ENCODE measurements at places on chromosomes 1 and 21.
A peak's percentile ranks its signal among the peaks of the same experiment; 100 is the strongest.

GRCh38 chr1:219171192-219171935 is 2.3 kb upstream of the LYPLAL1 start:
- DNase-seq: no peak

DNA sequence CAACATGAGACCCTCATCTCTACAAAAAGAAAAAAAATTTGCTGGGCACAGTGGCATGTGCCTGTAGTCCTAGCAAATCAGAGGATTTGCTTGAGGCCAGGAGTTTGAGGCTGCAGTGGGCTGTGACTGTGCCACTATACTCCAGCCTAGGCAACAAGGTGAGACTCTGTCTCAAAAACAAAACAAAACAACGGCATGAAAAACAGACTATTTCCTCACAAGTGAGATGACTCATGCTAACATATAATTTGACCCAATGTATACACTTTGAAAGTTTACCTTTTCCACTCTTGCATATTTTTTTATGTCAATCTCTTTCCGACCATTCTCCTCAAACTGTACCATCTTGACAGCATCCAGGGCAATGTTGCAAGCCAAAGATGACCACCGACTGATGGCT is 17.5 kb downstream of the CCT3 start:
- no peak for DNase-seq

DNA sequence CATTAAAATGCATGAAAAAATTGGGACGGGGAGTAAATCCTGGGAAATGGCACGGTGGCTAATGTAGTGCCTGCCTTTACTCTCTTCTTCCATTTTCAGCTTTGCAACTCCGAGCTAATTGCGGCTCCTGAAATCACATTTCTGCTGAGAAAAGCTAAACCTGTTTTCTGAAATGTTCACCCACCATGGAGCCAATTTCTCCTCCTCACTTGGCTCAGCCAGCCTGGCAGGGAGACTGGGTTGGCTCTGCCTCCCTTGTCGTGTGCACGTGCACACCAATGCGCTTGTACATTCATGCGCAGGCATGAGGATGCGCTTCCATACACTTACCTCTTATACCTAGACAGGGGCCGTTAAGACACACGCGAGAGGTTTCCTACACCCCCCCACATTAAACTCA is 165.4 kb downstream of the PLXNA2 start:
- no peak for DNase-seq

DNA sequence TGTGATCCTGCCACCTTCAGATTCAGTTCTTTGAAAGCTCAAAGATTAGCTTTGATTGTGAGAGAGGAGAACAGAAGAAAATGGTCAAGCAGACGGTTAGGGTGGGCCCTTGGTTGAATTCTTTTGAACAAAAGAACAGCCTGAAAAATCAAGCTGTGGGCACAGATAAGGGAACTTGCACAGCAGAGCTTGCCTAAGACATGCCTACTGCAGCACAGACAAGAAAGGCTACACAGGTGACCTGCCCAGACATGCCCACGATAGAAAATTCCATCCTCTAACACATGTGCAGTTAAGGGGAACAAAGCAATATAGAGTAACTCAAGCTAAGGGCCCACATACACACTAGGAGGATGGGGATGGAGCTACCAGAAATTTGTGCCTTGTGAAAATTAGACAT is 512.5 kb upstream of the LRRC7 start:
- DNase-seq: no peak

- DNase-seq: peak; percentile 89
These were observed 825 bp downstream of the DCAF8 start for GRCh38 chr1:160261556-160261892.

DNA sequence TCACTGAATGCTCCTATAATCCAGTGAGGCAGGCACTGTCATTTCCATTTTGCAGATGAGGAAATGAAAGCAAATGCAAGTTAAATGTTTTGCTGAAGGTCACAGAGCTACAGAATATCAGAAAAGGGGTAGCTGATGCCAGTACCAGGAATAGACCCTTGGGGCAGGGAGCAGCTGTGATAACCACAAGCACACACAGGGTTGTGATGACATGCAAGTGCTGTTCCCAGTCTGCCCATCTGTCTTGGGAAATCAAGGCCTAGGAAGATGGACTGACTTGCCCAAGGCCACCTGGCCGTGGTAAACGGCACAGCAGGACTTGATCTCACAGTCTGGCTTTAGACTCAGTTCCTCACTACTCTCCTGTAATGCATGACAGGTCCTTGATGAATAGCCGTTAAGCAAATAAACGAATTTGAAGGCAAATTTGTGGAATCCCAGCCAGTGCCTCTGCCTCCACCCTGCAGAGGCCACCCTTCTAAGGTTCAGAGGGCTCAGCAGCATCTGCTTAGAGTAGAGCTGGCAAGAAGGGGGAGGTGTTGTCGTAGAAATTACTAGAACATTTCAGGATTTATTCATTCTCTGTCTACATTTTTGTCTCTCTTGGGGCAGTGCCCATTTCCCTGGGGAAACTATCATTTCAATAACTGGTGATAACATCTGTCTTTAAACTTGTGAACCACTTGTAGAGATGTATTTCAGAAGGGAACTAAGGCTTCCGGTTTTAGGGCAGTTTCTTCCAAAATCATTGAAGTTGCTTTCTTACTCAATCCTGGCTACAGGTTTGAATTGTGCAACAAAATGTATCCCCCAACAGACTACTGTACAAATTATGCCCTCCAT is 53.2 kb upstream of the MRPS6 start:
- DNase-seq: no peak

DNA sequence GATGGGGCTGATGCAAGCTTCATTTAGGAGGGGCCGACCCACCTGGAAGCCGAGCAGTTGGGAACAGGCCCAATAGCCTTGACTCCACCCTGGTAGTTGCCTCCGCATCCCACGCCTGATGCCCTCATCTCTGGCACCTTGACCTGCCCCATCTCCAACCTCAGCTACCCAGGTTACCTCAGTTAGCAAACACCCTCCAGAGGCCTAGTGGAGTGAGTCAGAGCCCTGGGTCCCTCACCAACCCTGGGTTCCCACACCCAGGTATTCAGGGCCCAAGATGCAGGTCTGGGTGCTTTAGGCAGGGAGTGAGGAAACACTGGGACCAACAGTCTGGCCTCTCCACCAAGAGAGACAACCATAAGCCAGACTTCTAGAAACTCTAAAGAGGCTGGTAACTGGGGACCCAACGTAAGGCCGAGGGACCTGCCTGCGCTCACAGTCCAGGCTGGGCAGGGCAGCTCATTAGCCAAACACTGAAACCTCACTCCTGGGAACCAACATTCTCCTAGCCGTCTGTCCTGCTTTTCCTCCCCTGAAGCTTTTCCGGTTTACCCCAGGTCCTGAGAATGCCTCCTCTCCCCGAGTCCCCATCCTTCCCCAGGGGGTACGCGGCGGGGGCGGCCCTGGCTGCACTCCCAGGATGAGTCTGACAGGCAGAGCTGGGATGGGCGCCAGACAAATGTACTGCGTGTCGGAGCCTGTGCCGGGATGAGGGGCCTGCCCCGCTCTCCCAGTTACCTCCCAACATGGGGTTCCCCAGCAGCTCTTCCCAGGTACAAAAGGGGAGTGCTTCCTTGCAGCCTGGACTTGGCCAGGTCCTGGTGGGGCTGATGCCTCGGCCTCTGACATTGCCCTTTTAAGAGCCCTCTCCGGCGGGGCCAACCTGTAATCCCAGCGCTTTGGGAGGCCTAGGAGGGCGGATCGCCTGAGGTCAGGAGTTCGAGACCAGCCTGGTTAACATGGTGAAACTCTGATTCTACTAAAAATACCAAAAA is 8.9 kb upstream of the CELSR2 start:
- peak; percentile 77 for DNase-seq

GRCh38 chr21:45441431-45442255 is 36.7 kb downstream of the COL18A1 start:
- no peak for DNase-seq

DNA sequence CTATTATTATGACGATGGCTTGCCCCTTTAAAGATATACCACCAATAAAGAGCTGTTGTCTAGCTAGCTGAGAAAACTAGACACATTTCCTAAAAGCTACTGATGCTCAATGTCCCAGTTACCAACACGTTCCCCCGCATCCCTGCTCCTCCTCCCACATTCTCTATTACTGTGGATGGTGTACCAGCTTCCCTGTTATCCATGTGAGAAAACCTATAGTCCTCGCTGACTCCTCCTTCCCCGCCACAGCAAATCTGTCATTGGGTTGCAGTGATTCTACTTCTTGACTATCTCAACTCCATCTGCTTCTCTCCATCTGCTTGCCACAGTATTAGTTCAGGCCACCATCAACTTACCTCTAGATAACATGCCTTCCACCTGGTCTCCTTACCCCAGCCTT is 337.5 kb downstream of the KCNH1 start:
- DNase-seq: no peak

DNA sequence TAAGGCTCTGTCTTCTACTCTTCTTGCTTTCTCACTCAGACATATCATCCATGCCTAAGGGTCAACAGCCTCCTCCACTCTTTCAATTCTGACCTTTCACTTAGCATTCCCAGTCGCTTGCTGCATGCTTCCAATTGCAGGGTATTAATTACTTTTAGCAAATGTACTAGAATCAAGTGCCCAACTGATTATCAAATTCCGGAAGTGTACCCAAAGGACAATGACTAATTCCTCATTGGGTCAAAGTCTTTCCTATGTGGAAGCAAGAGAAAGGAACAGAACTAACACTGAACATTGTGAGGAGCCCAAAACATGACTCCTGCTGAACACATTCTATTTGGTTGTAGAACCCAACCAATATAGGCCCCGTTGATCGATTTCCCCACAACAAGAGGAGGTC is 101.8 kb downstream of the APP start:
- DNase-seq: no peak

DNA sequence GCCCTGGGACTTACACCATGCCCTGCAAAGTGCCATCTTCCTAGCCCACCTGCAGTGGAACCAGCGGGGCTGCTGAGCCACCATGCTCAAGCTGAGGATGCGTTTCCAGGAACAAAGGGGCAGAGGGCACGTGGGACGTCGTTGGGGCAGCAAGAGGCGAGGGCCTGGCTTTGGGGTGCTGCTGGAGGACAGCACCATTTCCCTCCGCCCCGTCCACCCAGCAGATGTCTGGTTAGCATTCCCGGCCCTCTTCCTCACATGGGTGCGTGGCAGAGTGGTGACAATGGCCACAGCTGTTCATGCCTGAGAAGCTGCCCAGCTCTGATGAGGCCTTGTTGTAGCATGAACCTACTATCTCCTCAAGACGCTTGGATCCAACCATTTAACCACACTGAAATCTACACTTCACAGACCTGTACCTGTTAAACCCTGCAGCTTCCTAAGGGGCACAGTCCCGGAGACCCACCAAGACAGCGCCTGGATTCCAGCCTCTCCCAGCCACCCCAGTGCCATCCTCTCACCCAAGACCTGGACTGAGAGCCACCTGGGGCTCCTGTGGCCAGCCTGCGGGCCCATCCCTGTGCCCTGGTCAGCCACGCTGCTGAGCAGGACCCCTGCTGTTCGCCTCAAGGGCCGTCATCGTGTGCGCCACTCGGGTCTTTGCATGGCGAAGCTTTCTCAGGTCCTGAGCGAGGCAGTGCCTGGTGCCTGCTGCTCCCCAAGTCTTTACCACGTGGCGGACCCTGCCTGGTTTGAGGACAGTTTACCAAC is 33.2 kb downstream of the SLC45A1 start:
- no peak for DNase-seq

GRCh38 chr1:33346533-33346926 is 25.6 kb upstream of the A3GALT2 start:
- no peak for DNase-seq

DNA sequence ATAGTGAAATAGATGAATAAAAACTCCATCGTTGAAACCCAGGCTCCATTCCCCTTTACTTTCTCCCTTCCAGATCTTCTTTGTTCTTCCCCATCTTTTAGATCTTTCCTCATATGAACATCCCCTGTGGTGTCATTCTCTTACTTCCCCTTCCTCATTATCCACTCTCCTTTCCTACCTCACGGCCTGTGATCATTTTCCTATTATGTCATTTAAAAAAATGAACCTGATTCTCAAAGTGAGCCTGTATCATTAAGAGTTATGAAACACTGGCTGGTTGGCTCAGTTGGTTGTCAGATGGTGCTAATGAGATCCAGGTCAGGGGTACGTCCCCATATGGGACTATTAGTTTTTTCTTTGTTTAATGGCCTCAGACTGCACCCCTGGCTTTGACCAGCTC is 38.3 kb downstream of the TCEANC2 start:
- no peak for DNase-seq

GRCh38 chr21:45530423-45531113 is 11.7 kb downstream of the SLC19A1 start:
- DNase-seq: no peak

DNA sequence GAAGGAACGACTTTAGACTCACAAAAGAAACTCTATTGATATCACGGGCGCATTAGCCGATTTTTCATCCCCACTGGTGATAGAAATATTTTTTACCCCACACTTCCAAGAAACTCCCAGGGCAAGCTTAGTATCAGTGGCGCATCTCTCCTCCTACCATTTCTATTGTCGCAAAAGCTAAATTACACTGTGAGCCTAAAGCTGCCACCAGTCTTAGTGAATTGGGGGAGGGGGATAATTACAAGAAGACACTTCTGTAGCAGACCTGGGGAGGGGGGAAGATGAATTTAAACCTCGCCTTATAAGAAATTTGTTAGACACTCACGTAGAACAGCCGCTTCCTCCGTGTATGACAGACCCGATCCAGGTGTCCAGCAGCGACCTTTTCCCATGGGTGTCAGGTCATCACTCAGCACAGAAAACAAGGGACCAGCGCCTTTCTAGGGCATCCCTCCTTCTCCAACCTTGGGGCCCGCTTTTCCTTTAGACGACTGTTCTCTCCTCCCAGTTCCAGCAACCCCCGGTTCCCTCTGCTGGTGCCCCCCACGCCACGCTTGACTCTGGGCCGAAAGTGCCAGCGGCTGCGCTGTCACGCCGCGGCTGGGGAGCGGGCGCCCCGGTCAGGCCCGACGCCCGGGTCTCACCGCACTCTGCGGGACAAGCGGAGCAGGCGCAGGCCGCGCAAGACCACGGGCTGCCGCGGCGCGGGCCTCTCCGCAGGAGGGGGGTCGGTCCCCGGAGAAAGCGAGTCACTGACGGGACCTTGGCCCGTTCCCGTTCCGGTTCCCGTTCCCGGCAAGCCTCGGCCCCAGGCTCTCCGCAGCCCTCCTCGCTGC is 821 bp downstream of the PHC2 start:
- DNase-seq: no peak

DNA sequence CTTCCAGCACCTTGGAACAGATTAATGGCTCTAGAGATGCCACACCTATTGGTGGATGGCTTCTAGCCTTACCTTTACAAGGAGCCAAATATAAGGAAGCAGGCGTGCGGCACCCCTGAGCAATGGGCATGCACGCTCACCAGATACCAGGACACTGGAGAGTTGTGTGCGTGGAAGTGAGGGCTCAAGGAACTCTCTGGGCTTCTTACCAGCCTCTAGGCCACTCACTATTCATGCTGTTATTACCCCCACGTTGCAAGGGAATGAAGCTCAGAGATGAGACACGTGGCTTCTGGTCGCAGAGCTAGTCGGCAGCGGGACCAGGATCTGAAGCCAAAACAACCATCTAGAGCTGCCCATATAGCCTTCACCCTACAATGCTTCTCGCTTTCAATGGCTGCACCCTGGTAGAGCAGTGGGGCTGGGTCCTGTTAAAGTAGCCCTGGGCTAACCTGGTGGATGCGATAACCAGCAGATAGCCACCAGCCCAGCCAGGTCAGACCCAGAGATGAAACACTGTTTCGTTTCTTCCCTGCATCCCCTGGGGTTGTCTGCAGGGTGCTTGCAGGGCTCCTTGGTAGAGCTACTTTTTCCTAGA is 396.4 kb upstream of the VAMP3 start:
- DNase-seq: no peak

- peak; percentile 66 for DNase-seq
These were observed 222.4 kb downstream of the LRRC40 start for GRCh38 chr1:69982992-69983391.

Measured in brain microvascular endothelial cell (primary cell).